Activated CD4-positive, alpha-beta T cell treated with anti-CD3 and anti-CD28 coated beads, Interleukin-2, amount 50 U/mL, for 16 hours (primary cell): ENCODE measurements at places on chromosomes 16 and 17.

DNA sequence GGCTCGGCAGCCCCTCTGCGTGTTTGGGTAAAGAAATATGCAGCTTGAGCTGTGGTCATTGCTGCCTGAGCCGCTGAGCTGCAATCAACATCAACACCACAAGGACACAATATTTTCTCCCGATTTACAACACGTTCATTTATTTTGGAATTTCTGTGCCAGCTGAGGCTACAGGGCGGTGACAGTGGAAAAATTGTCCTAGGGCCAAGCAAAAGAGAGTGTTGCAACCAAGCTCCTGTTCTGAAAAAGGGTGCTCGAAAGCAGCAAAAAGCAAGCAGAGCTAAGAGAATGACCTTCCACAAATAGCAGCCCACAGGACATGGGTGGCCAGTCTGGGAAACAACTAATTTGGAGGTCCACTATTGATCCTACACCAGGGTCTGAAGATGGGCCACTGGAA, 35.4 kb upstream of the NOG start:
- no peak for DNase-seq

- DNase-seq: no peak
These were observed 5.2 kb downstream of the ALOX12B start for GRCh38 chr17:8082292-8082691.

- no peak for DNase-seq
These were observed 775 bp upstream of the PAGR1 start for GRCh38 chr16:29815032-29815721.

DNA sequence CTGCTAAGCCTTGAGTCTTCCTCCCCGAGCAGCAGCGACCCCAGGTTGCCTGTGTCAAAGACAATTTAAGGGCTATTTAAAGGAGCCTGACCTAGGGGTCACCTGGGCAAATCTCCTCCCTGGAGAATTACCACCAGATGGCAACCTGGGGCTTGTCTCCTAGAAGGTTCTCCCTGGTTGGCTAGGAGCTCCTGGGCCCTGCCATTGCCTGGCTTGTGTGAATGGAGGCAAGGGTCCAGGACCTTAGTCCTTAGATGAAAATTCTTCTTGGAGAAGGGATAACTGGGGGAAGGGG, 51.3 kb upstream of the TAC4 start:
- DNase-seq: peak; percentile 6

- DNase-seq: peak; percentile 7
These were observed 46.7 kb downstream of the WNT3 start for GRCh38 chr17:46771561-46772474.

GRCh38 chr16:52786091-52786490, 239.1 kb upstream of the TOX3 start:
- DNase-seq: no peak

GRCh38 chr17:50096092-50096491, 941 bp downstream of the PDK2 start:
- DNase-seq: no peak

DNA sequence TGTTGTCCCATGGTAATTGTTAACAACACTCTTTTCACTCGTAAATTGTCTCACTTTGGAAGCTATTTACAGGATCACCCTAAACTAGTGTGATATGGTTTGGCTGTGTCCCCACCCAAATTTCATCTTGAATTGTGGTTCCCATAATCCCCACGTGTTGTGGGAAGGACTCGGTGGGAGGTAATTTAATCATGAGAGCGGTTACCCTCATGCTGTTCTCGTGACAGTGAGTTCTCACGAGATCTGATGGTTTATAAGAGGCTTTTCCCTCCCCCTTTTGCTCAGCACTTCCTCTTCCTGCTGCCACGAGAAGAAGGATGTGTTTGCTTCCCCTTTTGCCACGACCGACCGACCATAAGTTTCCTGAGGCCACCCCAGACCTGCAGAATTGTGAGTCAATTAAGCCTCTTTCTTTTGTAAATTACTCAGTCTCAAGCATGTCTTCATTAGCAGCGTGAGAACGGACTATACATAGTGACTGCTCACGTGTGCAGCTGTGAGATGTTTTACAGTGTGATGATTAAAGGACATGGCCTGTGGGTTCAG, 34.4 kb downstream of the DNAH3 start:
- DNase-seq: no peak

GRCh38 chr16:66705790-66706505, 9.4 kb upstream of the CMTM4 start:
- no peak for DNase-seq

- DNase-seq: no peak
These were observed 19.9 kb upstream of the TRAP1 start for GRCh38 chr16:3737181-3737580.
